GM12892 (cell line): ENCODE measurements at places on chromosomes 3 and 15.

- DNase-seq: no peak
These were observed 183.7 kb upstream of the LMCD1 start for GRCh38 chr3:8317661-8318649.

DNA sequence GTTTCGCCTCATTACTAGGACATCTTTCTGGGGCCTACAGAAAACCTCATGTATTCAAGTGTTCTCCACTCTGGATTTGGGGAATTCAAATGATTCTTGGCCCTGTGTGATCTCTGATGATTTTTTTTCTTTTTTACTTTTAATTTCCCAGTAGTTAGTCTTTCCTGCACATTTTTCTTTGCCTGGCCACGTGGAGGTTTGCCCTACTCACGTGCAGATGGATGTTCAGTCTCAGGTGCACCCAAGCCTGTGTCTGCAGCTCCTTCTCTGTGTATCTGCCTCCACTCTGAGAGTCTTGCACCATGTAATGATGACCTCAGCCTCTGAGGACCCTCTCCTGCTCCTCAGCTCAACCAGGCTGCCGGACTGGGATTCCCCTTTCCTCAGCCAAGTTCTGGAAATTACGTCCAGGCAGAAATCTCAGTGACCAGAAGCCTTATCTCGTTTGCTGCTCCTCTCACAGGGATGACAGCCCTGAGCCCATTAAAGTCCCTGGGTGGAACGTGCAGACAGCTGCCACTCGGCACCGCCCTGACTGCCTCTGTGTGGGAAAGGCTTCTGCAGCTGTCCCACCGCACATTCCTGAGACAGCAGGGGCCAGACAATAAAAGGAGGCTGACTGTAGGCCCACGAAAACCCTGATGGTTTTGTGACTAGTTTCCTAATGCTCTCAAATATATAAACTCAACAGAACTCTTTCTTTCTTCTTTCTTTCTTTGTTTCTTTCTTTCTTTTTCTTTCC, 31.4 kb upstream of the GABRB3 start:
- no peak for DNase-seq

- no peak for DNase-seq
These were observed 32.8 kb upstream of the STRIT1 start for GRCh38 chr3:155326244-155326643.

DNA sequence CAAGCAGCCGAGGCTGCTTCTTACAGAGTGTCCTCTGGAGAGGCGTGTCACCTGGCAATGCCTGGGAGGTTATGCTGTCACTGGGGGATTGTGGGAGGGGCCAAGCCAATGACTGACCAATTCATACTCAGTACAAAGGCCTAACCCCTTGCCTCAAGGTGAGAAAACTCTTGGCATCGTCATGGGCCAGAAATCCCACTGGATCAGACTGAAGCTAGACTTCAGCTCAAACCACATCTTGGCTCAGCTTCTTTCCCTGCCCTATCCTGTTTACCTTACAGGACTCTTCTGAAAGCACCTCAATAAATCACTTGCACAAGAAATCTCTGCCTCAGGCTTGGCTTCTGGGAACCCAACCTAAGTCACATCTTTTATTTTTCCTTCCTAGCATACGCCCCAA, 9.5 kb downstream of the ANAPC13 start:
- DNase-seq: no peak

DNA sequence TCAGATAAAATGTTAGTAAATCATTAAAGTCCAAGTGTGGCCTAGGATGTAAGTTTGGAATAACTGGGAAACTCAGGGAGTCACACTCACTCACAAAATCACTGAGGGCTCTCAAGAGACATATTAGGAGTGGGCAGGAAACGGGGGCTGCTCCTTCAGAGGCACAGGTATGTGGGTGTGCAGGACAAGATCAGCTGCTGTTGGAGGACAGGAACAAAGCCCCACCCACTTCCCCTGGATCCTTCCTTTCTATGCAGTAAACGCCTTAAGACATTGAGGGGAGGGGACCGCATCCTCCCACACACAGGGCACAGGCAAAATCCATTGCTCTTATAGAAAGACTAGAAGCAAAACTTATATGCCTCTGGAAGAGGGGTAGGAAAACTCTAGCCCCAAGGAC, 30.2 kb downstream of the TM2D3 start:
- DNase-seq: no peak
